AG04449 (cell line): ENCODE measurements at places on chromosomes 3 and 15.

- DNase-seq, result no peak
Measured at GRCh38 chr3:53799338-53799865, 46.8 kb downstream of the CHDH start.

DNA sequence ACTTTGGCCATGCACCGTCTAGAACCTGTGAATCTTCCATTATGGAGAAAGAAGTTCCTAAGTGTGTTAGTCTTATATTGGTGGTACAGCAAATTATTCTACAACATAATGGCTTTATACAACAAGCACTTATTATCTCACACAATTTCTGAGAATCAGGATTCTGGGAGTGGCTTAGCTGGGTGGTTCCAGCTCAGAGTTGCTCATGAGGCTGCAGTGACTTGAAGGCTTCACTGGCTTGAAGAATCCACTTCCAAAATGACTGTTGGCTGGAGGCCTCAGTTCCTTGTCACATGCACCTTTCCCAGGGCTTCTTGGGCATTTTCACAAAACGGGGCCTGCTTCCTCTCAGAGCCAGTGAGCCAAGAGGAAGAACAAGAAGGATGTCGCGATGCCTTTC is 82.3 kb upstream of the RNF7 start:
- no peak for DNase-seq

DNA sequence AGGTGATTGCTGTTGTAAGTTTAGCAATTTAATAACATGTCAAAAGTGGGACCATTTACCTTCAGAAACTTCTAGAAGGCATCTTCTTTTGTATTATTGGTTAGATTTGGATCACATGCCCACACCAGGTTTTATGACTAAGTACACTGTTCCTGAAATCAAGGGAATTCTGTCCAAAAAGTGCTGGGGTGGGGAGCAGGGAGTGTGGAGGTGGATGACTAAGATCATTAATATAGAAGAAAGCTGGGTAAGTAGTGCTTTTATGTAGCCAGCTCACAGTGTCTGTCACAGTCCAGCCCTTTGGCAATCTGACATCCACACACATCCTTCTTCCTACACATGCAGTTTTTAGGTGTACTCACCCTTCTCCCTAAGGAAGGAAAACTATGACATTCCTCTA is 120.0 kb downstream of the TMCO5A start:
- no peak for DNase-seq

DNA sequence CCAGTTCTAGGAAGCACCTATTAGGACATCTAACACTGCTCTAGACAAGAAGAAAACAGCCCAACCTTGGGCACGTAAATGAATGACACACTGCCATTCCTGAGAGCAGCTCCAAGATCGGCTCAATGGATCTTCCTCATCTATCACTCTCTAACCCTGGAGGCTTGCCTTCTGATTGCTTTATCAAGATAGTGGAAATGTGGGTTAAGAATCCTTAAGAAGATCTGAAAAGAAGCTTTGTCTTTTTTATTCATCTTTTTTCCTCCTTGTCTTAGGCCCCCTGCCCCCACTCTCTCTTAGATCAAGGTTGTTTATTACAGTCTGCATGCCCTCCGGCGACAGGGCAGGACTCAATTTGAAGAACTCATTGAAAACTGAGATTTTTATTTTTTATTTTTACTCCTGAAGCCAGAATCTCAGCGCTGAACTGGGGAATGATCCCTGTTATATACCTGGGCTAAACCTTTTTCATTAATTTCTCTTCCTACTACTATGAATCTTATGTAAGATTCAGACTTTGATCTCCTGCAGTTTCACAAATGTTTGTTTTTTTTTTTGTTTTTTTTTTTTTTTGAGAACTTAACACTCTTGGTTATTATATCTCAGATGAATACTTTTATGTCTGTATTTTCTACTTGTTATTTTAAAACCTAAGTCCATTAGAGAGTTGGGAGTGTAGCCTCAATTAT is 219.5 kb downstream of the SV2B start:
- no peak for DNase-seq

GRCh38 chr3:109851854-109852253 is 514.5 kb upstream of the DPPA4 start:
- DNase-seq, result no peak

DNA sequence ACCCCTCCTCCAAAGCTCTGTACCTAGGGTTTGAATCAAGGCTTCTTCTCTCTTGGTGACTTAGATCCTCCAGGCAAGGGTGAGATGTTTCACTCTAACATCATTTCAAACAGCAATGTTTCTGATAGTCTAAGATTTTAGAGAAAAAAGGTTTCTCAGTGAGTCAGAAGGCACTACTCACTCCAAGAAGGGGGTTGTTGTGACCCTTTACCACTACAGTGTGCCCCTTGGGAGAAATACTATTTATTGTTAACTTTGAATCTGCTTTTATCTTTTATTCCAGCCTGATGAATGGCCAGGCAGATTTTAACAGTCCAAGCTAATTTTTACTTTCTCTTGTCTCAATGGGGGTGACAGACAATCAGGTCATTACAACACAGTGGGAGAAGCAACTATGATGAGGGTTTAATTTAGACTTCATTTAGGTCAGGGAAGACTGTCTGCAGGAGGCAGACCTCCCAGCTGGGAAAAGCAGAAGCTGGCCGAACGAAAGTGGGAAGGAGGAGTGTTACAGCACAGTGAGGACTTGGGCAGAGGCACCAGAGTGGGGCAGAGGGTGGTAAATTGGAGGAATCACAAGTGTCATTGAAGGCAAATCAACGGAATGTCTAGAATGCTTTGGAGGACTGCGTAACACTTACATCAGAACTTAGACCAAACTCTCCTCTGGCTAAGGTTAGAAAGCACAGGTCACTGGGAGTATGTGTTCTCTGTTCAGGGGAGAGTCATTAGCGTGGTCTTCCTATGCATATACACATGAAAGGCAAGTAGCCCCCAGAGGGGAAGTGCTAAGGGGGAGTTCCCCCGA is 21.2 kb downstream of the ZNF860 start:
- no peak for DNase-seq

GRCh38 chr3:159416856-159417255 is 571.8 kb upstream of the IL12A start:
- no peak for DNase-seq

GRCh38 chr3:176375519-176375918 is 821.8 kb downstream of the TBL1XR1 start:
- no peak for DNase-seq

DNA sequence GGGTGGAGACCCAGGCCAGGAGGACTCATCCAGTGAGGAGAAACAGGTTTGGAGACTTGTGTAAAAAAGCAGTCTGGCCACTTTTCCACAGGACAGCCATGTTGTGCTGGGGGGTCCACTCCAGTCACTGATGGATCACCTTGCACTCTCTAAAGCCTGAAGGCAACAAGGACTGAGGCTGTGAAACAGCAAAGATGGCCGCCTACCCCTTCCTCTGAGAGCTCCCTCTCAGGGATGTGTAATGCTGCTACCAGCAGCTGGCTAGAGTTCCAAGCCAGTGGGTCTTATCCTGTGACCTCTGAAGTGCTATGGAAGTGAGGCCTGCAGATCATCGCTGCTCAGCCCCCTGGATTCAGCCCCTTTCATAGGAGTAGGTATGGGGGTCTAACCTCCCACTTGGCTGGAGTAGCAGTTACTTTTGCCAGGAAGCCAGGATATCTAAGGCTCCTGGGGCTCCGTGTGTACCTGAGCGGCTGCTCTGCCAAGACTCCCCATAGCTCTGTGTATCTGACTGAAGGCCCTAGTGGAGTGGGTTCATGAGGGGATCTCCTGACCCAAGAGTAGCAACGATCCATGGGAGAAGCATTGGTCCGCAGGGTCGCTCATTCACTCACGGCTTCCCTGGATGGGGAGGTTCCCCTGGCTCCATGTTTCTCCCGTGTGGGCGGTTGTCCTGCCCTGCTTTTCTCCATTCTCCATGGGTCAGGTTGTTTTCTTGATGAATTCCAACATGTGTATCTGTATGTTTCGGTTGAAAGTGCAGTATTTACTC is 69.9 kb upstream of the TNFSF10 start:
- no peak for DNase-seq

- no peak for DNase-seq
Measured at GRCh38 chr3:4834403-4834866, 144.8 kb upstream of the BHLHE40 start.

- no peak for DNase-seq
Measured at GRCh38 chr15:48084759-48085590, 35.8 kb upstream of the SLC24A5 start.

GRCh38 chr3:78823434-78823833 is 944.4 kb downstream of the ROBO1 start:
- no peak for DNase-seq

DNA sequence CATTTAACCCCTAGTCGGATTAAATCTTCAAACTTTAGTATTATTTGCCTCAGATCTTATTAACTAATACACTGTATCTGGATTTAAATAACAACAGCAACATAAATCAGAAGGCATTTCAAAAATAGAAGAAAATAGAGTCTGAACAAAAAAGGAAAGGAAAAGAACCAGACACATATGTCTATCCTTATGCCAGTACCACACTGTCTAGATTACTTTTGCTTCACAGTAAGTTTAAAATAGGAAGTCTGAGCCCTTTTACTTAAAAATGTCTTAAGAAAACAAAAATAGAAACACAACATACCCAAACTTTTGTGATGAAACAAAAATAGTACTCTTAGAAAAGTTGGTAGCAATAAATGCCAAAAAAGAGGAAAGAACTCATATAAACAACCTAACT is 1615.8 kb downstream of the SI start:
- DNase-seq, result no peak

- no peak for DNase-seq
Measured at GRCh38 chr15:98776607-98777281, 128.4 kb downstream of the IGF1R start.

DNA sequence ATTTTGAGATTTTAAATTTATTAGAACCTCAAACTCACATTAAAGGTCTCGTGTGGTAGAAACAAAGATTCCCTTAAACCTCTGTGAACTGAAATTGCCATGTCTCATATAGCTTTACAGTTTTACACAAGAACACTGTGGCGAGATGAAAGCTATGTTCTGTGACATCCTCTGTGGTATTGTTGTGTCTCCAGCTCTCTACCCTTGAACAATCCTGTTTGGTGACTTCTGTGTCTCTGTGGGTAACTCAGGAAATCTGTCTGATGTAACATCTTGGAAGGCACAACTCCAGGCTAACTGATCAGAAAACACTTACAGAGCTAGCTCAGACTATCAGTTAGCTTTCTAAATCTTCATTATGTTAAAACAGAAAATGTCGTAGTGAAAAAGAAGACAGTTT is 318.8 kb upstream of the GBE1 start:
- DNase-seq, result no peak

DNA sequence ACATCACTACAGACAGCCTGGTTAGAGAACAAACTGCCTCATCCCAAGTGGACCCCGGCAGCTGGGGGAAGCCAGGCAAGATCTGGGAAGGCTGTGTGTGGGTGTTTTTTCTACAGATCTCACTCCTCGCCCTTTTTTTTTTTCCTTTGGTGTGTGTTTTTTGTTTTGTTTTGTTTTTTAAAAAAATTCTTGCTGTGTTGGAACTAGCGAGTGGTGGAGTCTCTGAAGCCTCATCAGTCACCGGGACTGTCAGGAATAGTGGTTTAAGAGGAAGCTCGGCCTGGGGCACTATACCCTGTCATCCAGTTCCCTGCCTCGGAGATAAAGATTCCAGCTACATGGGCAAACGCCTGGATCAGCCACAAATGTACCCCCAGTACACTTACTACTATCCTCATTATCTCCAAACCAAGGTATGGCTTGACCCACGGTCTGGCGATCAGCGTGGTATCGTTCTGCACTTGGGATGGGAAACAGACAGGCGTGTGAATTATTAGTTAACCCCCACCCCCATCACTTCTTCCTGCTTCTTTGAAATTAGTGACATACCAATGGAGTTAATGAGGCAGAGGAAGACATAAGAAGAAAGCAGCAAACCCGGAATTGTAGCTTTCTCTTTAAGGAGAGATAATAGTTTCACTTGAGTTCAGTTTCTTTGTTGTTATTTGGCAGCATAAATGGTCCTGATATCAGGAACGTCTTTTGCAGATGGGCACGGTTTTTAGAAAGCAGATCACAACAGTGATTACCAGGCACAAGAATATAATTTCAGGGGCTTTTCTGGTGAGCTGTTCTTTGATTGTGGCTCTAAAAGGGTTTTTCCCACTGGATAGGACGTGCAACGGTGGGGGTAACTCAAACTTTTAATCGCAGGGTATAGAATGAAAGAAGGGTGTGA is 722 bp downstream of the RBMS3 start:
- no peak for DNase-seq

- DNase-seq, result peak; percentile 21
Measured at GRCh38 chr15:52261498-52262242, 33.9 kb downstream of the MYO5C start.

DNA sequence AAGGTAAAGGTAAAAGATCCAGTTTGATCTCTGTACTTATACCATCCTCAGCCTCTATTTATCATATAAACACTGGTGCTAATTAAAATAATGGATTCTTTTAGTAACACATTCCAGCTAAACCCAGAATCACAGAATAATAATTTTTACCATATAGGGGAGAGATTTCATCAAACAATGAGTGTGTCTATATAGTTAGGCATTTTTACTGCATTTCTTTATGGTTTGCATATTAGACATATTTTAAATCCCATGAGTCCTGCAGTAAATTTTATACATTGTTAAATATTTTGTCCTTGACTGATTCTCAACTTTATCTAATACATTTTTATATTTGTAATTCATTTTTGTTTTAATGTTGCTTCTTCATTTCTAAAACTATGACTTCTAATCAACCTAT is 323.7 kb upstream of the AGTR1 start:
- DNase-seq, result no peak

- DNase-seq, result peak; percentile 42
Measured at GRCh38 chr15:87619161-87619960, 637.2 kb downstream of the NTRK3 start.

DNA sequence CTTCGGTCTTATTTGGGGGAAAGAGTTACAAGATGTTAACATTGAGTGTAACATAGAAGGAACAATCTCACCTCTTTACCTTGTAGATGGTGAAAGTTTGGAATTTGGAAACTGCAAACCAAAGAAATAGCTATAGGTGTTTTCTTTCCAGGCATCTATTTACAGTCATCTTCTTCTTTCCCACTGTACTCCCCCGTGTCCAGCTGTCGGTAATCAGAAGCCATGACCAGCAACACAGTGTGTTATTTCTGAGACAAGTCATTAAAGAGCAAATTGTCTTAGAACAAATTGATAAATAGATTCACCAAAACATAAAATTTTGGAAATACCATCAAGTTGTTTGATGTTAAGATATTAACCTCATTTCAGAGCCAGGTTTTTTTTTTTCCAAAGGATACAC is 590.5 kb upstream of the NAALADL2 start:
- no peak for DNase-seq

DNA sequence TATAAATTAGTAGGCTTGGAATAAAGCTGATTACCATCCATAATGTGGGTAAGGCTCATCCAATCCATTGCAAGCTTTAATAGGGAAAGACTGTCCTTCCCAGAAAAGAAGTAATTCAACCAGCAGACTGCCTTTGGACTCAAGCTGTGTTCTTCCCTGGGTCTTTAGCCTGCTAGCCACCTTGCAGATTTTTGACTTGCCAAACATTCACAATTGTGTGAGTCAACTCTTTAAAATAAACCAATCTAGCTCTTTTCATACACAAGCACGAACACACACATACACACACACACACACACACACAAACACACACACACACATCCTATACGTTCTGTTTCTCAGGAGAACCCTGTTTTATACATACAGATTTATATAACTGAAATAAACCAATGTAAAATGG is 248.1 kb downstream of the NAALADL2 start:
- no peak for DNase-seq

- DNase-seq, result peak; percentile 10
Measured at GRCh38 chr15:52728899-52729298, 49.7 kb upstream of the ATOSA start.

- no peak for DNase-seq
Measured at GRCh38 chr3:136070953-136071949, 105.7 kb downstream of the PPP2R3A start.

- DNase-seq, result no peak
Measured at GRCh38 chr3:11799791-11800190, 46.9 kb downstream of the TAMM41 start.
